ENCODE measurements at places on chromosomes 13 and 19.

DNA sequence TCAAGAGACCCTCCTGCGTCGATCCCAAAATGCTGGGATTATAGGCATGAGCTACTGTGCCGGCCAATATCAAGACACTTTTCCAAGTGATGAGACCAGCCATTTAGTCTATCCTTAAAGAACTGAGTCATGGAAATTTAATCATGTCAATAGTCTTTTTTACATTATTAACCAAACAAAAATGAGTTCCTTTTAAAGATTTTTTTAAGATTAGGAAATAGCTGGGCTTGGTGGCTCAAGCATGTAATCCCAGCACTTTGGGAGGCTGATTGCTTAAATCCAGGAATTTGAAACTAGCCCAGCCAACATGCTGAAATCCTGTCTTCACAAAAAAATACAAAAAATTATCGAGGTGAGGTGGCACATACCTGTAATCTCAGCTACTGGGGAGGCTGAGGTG lies 16.7 kb upstream of the ZNF564 start:
- DNase-seq, result no peak

DNA sequence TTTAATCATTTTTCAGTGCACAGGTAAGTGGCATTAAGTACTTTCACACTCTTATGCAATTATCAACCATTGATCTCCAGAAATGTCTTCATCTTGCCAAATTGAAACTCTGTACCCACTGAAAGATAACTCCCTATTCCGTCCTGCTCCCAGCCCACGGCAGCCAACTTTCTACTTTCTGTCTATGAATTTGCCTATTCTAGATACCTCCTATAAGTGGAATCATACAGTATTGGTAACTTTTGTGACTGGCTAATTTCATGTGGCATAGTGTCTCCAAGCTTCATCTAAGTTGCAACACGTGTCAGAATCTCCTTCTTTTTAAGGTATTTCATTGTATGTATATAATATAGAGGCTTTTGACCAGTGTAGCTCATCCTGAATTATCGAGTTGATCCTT lies 5.7 kb upstream of the CEACAM18 start:
- DNase-seq, result no peak

GRCh38 chr13:102466610-102467190 lies 64.9 kb upstream of the FGF14 start:
- DNase-seq, result no peak

- no peak for DNase-seq
These were observed 67.5 kb downstream of the LATS2 start for GRCh38 chr13:20993661-20994440.

GRCh38 chr13:75881109-75881775 lies 245.1 kb downstream of the LMO7 start:
- no peak for DNase-seq

DNA sequence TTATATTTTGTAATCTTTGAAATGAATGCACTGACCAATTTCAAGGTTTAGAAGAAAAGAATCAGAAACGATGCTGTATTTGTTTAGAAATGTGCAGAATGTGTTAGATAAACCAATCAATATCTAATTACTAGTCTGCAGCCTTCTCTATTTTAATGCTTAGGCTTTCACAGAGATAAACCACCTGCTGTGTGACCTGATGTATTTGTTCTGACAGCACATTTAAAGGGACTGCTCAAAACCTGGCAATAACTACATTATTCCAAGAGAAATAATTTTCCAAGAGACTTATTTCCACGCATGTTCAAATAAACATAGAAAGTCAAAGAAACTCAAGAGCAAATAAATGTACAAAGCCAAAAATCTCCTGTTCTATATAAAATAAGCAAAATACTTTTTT lies 641.6 kb upstream of the PCDH20 start:
- no peak for DNase-seq

GRCh38 chr13:93715866-93716265 lies 489.3 kb downstream of the GPC6 start:
- no peak for DNase-seq

- no peak for DNase-seq
These were observed 189.8 kb downstream of the KCTD12 start for GRCh38 chr13:76696370-76696769.

- DNase-seq, result no peak
These were observed 511.6 kb upstream of the ARGLU1 start for GRCh38 chr13:107079423-107080049.

All from CD4-positive, alpha-beta T cell treated with Interleukin-21 for 1 hour (primary cell).